ENCODE measurements at places on chromosomes 5 and 9.
A peak's percentile ranks its signal among the peaks of the same experiment; 100 is the strongest.

- DNase-seq: peak; percentile 61
Measured at GRCh38 chr5:178130576-178131445, at the start of gene RMND5B. RMND5B (plus strand) TSS chr5:178131014; CDS start chr5:178138120, 7,106 bp downstream.

DNA sequence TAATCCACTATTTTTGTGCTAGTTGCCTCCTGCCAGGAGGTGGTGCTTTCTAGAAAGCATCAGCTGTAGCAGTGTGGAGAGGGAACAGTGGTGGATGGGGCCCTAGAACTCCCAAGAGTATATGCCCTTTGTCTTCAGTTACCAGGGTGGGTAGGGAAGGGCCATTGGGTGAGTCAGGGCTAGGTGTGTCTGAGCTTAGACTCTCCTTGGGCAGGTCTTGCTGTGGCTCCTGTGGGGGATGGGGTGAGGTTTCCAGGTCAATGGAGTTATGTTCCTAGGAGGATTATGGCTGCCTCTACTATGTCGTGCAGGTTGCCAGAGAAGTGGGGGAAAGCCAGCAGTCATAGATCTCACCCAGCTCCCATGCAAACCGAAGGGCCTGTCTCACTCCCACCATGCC, 11.3 kb upstream of the ADAMTS12 start:
- DNase-seq: no peak

DNA sequence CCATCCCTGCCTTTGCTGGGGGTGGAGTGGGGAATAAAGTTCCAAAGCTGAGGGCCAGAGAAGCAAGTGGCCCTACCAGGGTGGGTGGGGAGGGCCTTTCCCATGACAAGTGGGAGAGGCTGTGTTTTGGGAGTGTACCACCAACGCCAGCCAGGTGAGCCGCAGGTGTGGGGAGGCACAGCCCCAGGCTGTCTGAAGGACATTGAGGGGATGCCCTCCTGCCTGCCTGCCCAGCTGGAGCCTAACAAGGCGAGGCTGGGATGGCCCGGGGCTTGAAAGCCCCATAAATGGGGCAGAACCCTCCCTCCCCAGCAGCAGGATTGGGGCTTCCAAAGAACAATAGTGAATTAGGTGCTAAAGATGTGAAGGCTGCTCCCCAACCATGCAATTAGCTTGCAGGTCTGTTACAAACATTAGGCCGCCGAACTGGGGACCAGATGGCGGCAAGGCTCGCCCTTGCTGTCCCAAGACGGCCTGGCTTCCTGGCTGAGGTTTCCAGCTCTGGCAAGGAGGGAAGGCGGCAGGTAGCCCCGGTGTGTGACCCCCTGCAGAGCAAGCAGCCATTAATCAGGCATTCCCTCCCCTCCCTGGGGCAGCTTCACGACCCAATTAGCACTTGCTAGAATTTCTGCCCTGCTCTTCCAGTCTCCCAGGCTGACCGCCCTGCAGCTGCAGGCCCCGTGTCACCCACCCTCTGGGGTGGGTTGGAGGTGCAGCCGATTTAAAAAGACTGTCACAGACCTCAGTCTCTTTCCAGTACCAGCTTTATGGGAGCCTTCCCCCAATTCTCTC, 42.9 kb downstream of the FGF18 start:
- no peak for DNase-seq

DNA sequence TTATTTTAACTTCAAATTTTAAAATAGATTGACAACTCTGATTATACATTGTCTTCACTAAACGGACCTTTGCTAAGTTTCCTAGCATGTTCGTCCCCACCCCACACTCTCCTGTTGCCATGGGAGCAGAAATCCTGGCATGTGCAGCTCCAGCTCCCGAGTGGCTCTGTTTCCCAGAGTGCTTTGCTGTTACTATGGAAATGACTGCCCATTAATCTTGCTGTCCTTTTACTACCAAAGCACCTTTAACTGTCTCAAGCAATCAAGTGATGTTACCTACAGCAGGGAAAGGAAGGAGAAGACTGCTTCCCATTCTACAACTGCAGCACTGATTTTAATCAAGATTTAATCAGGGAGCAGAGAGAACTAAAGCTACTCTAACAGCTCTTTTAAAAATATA, 212.0 kb upstream of the KIF2A start:
- DNase-seq: no peak

DNA sequence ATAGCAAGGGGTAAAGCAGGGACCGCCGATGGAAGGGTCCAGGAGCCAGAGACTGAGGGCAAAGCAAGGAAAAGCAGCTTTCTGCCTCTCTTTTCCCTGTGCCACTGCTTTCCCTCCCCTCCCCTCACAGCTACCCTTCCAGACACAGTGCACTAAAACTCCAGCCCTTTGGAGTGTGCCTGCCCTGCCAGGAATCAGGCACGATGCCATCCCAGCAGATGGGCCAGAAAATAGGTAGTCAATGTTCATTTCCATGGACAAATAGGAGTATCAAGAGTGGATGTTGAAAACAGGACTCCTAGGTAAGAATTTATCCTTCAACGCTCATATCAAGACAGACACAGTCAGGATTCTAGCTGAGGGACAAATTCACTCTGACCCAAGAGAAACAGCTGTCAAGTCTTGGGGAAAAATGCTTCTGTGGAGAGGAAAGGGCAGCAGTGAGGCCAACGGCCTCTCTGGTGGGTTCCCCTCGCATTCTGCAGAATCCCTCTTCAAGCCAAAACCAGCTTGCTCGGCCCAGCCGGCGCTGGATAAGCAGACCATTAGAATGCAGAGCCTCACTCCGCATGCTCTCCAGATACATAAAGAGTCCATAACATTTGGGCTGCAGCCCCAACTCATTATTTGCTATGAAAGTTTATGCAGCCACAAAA, 138.0 kb downstream of the CAAP1 start:
- no peak for DNase-seq

DNA sequence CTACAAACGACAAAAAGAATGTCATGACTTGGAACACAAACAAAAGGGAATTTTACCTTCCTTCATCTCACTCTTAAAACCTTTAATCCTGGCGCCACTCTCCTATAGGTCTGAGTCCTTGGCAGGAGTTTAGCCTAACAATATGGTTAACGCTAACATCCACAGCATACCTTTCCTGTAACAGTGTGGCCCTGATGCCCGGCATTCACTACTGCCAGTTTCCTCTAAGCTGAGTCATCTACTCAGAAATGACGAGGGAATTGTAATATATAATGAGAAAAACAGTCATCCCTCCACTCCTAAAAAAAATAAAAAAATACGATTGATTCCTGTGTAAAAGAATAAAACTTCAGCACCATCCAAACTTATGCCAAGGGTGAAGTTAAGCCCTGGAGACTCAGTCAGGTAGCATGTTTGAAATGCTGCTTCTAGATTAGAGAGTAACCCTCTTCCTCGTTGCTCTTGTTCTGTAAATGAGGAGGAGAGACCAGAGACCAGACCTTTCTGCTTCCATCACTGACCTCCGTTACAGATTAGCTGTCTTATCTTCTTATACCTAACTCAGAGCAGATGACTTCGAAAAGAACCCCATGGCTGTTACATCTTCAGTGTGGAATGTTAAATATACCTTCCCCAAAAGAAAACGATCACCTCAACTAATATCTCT, 37.4 kb downstream of the CCDC125 start:
- peak; percentile 4 for DNase-seq

- DNase-seq: no peak
Measured at GRCh38 chr5:145574889-145575573, 260.1 kb downstream of the PRELID2 start.

- DNase-seq: no peak
Measured at GRCh38 chr9:37566716-37567115, 9.5 kb downstream of the FBXO10 start.

- DNase-seq: no peak
Measured at GRCh38 chr5:65776441-65777141, 54.6 kb downstream of the NLN start.

DNA sequence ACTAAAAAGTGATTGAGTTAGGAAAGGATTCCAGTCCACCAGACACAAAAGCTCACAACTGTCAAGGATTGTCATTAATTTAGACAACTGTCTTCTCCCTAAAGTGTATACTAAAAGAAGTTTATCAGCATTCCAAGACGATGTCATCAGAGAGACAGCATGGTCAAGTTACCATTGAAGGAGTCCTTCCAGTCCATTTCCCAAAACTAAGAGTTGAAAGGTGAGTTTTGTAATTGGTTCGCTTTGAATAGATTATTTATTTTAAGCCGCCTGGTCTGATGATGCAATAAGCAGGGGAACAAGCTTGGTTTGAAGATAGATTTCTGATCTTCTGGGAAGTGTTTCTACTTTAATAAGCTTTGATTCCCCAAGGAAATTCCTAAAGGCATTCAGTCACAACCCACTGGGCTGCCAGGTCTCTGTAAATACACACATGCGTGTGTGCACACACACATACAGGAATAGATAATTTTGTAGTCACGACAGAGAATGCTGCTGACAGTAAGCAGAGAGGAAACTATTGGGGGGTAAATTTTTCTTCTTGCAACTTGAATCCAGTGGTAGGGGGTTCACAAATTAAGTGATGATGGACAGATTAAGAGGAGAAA, 234.8 kb downstream of the PIK3R1 start:
- no peak for DNase-seq

DNA sequence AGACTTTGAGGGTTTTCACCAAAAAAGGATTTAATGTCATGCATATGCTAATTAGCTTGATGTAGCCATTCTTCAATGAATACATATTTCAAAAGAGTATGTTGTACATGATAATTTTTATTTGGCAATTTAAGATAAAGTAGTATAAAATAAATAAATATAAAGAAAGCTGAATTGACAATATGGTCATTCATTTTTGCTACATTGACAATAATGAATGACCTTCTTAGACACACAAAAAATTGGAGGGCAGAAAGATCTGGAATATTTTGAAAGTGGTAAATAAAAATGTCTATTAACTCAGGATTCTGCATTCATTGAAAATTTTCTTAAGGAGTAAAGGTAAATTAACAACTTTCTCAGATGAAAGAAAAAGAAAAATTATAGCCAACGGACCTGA, 324.8 kb upstream of the FTMT start:
- DNase-seq: no peak

DNA sequence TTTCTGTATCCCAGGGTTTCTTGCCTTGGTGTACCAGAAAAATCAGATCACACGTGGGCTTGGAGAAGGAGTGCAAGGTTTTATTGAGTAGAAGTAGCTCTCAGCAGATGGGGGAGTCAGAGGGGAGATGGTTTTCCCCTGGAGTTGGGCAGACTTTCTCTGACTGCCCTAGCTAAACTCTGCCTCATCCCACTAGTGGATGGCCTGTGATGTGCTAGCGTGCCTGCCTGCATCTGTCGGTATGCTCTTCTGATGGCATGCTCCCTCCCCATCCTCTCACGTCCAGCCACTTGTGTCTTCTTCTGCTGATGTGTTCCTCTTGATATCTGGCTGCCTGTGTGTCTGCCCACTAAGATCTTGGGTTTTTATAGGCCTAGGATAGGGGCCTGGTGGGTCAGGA, 616.1 kb upstream of the RGMB start:
- DNase-seq: no peak

DNA sequence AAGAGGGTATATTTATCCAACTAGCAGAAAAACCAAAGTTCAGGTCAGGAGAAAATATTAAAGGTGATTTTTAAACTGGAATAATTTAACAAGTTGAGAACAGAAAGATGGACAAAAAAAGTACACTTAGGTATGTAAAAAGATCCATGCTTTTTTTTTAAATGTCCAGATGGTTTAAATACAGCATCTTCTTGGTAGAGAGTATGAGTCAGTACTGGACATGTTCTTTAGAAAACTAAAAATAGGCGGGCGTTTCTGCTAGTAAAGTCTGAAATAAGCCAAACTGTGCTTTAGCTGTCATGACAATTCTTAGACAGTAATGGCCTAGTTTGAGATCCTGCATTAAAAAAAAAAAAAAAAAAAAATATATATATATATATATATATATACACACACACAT, 255.9 kb upstream of the ST8SIA4 start:
- DNase-seq: no peak

- no peak for DNase-seq
Measured at GRCh38 chr5:63262185-63262981, 683.8 kb downstream of the LRRC70 start.

DNA sequence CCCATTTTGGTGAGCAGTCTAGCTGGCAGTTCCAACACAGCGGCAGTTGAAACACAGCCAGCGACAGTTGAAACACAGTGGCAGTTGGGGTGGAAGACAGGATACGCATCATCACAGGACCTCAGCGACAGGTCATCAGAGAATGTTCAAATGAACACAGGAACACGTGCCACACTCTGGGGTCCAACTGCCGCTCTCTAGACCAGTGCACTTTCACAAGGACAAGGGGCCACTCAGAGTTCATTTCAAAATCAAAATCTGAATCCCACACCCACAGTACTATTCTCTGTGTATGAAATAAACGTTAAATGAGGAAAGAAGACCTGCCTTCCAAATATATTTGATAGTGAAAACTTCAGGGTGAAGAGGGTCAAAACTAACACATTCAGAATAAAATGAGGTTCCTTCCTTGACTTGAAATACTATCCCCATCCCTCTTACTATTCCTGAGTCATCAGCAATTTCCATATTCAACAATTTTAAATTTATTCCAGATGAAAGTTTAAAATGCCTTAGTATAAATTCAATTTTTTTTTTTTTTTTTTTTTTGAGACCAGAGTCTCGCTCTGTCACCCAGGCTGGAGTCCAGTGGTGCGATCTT, 53.0 kb upstream of the SIMC1 start:
- no peak for DNase-seq

- DNase-seq: no peak
Measured at GRCh38 chr5:15440434-15440833, 59.5 kb upstream of the FBXL7 start.

- DNase-seq: no peak
Measured at GRCh38 chr9:127078336-127078735, 44.1 kb downstream of the ANGPTL2 start.

DNA sequence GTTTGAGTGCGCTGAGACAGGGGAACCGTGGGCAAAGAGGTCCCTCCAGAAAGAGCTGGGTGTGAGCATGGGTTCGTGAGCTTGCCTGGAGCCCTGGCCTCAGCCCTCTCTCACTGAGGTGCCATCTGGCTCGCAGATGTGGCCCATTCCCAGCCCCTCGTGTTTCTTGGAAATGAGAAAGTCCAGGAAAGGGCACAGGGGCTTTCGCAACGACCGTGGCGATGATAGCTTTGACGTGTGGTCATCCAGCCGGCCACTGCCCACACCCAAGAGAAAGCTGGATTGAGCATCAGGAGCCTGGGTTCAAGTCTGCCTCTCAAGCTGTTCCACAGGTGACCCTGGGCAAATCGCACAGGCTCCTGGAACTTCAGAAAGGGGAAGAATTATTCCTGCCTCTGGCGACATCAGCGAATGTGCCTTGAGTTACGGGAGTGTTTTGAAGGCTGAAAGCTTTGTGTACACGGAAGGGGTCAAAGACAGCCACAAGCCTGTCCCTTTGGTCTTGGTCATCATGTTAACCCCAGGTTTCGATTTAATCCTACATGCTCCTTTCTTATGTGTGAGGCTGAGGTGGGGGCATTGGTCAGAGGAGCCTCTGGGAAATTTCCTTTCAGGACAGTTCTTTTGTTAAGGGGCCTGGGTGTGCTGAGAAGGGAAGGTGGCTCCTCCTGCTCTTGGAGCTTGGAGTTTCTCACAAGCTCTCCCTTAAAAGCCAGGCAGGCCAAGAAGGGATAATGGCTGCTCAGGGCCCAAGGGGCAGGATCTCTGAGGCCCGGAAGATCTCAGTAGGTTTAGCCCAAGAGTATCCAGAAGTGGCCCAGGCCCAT, 41.7 kb upstream of the IL17B start:
- no peak for DNase-seq
